ENCODE measurements at places on chromosomes 11 and 22.

GRCh38 chr11:106238704-106239360, 161.4 kb downstream of the AASDHPPT start:
- no peak for DNase-seq

DNA sequence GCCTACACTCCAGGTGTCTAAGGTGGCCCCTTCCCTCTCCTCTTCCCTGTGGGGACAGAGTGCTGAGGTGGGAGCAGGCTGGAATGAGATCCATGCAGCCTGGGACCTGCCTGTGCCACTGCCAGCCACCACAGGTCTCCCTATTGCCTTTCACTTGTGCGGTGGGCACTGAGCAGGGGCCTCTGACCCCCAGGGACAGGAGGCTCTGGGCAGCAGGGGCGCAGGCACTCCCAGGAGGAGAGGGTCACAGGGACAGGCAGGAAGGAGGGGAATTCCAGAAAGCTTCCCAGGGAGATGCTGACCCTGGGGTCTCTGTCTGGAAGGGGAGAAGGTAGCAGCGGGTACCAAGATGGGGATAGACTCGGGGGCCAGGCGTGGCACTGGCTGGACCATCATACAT, 228.5 kb upstream of the B3GAT1 start:
- no peak for DNase-seq

DNA sequence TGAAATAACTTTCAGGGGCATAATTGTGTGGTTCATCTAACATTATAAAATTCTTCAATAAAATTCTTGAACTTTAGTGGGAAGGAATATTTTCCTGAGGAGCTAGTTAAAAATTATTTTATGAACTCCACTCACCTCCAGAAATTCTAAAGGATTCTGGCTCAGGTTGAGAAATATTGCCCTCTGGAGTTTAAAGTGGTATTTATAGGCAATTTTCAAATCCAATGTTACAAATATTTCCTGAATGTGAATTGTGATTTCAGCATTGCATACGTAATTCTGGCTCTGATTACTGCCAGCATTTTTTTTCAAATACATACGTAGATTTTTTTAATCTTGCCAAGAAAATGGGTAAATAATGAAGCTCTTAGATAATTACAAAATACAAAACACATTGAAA, 598.2 kb upstream of the ANO3 start:
- no peak for DNase-seq

GRCh38 chr11:70225681-70226177, 22.6 kb downstream of the FADD start:
- DNase-seq = no peak

DNA sequence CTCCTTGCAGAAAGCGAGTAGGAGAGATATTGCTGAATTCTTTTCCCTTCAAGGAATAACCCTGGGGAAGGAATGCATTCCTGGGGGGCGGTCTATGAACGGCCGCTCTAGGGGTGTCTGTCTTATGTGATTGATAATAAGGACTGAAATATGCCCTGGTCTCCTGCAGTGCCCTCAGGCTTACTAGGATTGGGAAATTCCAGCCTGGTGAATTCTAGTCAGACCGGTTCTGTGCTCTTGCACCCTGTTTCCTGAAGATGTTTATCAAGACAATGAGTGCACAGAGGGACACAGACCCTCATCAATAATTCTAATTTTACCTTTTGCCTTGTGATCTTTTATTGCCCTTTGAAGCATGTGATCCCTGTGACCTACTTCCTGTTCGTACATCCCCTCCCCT, 140.7 kb downstream of the LUZP2 start:
- no peak for DNase-seq
